Stimulated activated CD8-positive, alpha-beta memory T cell treated with anti-CD3 and anti-CD28 coated beads, Interleukin-7, amount 100 ng/mL, for 1 hour (primary cell): ENCODE measurements at places on chromosomes 5 and 9.

DNA sequence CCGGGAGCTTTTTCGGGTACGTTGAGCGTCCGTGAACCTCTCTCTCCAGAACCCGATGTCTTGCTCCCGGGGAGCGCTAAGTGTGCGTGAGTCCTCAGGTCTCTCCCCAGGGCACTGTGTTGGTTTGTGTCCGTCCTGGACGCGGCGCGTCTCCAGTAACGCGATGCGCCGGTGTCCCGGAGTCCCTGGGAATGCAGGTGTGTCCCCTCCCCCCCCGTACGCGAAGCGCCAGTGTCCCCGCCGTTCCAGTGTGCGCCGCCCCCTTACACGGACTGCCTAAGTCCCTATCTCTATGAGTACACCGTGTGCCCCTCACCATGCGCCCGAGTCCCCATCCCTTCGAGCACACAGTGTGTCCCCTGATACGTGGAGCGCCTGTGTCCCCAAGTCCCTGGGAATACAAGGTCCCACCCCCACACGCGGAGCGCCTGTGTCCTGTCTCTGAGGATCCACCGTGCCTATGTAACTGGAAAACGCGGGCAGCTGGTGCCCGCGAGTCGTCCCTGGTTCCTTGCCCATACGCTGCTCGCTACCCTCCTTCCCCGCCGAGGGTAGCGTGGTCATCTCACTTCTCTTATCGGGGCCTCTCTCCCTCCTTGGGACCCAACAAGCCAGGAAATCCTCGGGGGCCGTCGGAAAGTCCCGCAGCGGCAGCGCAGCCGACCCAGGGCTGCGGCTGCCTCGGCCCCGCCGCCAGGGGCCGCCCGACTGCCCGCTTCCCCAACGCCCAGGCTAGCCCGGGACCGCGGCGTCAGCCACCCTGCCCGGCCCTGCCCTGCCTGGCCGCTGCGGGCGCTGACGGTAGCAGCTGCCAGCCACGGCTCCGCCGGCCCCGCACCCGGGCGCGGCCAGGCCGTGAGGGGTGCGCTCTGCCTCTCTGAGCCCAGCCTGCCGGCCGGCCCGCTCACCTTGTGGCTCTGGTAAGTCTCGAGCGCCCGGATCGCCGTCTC is 709 bp downstream of the ELL2 start:
- peak; percentile 49 for DNase-seq

DNA sequence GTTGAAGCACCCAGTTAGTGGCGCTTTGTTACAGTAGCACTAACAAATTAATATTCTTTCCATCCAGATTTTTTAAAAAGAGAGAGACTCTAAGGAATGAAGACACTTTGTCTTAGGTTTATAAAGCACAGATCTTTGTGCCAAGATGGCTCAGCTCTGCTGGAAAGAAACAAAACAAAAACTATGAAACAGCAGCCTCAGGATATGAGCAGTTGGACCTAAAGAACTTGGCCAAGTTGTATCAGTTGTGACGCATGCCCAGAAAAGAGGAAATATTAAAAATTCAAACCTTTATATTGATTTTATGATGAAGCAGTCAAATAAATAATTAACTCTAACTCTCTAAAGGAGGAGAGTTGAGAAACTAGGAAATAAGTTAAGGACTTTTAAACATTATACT is 427.2 kb downstream of the SPOCK1 start:
- no peak for DNase-seq

GRCh38 chr5:158641016-158641415 is 458.7 kb downstream of the EBF1 start:
- no peak for DNase-seq

DNA sequence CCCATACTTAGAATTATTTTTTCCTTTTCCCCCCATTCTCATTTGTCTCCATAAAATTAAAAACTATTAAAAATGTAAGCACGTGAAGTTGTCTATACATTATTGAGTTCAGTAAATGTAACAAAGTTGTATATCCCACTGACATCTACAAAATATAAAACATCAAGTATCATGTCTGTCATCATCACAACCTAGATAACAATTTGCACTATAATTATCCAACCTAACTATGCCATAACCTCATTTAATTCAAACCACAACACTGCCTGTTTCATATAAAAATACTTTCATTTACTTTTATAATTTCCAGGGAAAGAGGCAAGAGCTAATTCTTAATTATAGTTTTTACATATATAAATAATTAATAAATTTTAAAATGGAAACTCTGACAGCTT is 9.1 kb downstream of the EFNA5 start:
- no peak for DNase-seq

DNA sequence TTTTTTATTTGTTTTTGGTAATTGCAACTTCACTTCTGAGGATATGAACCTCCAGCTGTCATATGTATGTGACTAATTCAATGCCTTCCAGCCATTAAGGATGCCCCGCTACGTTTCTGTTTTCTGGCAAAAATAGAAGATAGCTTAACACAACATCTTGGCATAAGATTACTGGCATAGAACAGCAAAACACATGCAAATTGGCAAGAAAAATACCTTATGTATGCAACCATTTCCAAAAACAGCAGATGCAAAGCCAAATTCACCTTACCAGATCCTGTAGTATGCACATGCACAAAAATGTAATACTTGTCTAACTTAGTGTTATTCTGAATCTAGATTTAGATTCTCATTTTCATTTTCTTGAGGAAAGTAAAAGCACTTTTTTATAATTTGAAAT is 461.1 kb upstream of the CYLC2 start:
- DNase-seq, result no peak

GRCh38 chr9:1453636-1454035 is 403.5 kb downstream of the DMRT2 start:
- no peak for DNase-seq

DNA sequence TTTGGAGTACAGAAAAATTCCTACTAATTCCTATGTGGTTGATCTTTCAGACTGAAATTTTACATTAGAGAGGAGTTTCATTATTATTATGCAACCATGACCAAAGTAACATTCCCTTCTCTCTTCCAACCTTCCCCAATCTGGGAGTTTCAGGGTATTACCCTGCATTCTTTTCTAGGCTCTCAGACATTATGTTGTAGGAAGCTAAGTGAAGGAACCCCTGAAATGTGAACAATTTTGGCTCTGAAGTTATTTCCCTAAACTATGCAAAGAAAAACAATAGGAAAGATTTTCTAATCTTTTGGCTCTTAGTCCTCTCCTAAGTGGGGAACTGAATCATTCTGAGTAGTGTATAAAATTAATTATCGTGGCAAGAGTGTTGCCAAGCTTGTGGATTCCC is 63.3 kb upstream of the ZFAND5 start:
- DNase-seq, result no peak

GRCh38 chr9:101711330-101711941 is 27.0 kb downstream of the GRIN3A start:
- no peak for DNase-seq
